DMS153 (cell line): ENCODE measurements at places on chromosomes 2 and 18.

- DNase-seq = no peak
Measured at GRCh38 chr2:119552902-119553301, 8.7 kb downstream of the CFAP221 start.

DNA sequence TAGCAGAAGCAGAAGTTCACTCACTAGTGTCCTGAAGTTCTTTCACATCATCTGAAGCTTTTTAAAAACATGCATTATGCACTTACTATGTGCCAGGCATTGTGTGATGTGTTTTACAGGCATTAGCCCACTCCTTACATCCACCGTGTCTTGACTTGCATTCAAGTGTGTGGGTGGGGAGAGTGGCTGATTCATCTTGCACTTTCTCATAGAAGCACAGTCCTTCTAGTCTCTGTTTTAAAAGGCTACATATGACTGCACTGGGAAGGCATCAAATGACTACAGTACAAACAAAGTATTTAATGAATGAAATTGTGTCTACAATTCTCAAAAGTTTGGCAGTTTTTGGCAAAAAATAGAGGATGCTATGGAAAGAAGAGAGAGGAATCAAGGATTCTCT lies 21.6 kb upstream of the DSC3 start:
- no peak for DNase-seq

GRCh38 chr2:78408795-78409118 lies 616.7 kb upstream of the REG3G start:
- no peak for DNase-seq

DNA sequence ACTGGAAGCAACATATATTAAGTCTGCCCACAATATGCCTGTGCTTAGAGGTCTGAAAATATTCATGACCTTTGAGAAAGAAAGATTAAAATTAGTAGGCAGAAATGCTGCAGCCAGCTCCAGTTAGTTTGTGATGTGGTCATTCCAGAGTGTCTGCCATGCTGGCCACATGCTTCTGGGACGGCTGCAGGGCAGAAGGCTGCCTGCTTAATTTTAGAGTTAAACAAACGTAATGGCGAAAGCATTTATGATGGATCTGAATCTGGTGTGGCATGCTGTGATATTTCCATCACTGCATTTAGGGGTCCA lies 95.4 kb downstream of the FHOD3 start:
- DNase-seq = no peak

DNA sequence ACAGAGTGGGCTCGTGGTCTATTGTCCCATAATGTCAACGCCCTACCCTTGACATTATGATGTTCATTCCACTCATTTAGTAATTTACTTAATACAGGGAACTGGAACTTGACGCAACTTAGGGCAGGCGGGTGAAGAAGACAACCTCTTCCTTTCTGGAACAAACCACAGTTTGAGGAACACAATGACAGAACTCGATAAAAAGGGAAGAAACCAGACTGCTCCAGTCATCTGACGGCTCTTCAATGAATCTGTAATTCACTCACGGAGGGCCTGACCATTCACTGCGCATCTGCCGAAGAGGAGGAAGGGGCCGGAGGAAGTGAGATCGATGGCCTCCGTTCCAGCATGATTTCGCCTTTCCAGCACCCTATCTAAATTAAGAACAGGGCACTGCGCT lies 83.2 kb downstream of the BCL2 start:
- DNase-seq = no peak

DNA sequence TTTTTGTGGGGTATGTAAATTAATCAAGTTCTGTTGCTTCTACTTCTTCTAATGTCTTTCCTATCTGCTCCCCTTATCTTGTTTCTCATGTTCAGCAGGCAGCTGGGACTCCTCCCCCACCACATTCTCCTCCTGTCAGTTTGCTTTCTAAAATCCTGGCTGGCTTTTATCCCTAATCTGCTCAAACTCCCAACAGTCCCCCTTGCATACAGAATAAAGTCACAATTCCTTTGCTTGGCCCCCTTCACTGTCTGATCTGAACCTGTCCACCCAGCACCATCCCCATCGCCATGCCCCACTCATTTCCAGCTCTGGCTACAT lies 2.2 kb downstream of the CFAP221 start:
- no peak for DNase-seq

DNA sequence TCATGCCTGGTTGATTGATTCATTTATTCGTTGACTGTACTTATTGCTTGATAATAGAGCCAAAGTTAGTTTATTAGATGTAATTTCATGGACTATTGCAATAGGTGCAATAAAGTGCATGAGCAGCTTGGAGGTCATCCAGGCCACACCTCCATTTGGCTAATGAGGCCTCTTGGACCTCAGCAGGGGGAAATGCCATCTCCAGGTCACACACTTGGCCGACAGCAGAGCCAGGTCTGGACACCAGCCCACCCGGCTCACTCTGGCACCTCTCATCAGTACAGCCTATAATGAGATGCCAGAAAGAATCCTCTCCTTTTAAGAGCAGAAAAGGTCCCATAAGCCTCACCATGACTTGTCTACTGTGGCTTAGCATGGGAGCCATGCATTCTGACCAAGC lies 71.2 kb upstream of the AFF3 start:
- DNase-seq = no peak

DNA sequence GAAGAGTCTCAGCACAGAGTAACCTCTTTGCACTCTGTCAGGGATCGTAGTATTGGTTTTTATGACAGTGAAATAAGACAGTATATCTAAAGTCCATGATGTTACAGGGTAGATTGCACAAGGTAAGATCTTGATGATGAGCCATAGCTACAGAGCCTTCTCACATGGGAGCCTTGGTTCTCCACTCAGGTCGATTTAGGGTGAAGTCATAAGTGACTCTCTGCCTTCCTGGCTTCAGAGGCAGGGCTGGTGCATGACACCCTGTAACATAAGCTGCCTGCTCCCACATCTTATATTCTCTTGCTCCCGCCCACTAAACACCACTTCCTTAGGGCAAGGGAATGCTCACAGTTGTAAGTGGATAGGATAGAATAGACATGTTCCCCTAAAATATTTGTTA lies 13.3 kb downstream of the DAPL1 start:
- DNase-seq = no peak

- DNase-seq = no peak
Measured at GRCh38 chr2:37149626-37150322, 7.0 kb downstream of the EIF2AK2 start.

DNA sequence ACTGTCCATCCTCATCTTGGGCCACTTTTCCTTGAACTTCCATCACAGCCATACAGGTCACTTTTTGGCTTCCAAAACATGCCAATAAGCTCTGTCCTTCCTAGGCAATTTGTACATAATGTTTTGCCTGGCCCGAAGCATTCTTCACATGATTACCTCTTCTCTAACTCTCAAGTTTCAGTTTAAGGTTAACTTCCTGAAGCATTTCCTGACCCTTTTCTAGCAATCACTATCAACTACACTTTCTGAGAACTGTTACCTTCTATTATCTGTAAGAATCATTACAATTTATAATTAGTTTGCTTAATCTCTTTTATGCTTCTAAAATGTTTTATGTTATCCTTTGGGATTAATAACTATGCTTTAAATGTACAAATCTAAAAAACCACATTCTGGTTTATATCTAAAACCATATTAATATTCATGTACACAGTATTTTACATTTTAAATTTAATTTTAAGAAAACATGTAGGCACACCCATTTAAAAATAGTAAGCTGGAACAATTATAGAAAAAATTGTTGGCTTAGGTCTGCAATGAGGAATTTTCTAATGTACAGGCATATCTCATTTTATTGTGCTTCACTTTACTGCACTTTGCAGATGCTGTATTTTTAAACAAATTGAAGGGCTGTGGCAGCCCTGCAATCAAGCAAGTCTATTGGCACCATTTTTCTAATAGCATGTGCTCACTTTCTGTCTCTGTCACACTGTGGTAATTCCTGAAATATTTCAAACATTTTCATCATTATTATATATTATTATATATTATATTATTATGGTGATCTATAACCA lies 76.4 kb downstream of the C2orf74 start:
- DNase-seq = no peak

- no peak for DNase-seq
Measured at GRCh38 chr18:3867864-3868311, 417.9 kb downstream of the TGIF1 start.

DNA sequence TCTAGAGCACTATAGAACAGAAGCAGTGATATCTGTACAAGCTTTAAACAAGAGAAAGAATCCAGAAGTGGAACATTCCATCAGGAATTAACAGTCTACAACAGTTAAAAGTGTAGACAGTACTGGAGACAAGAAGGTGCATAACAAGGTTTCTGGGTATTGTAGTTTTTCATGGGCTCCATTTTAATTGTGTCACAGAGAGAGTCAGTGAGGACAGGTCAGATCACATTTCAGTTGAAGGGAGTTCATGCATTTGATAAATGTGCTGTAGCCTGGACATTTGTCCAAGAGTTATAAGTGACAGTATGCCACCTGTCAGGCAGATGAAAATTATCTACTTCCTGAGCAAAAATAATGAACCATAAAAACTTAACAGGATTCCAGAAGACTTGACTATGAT lies 328.6 kb downstream of the CNTNAP5 start:
- DNase-seq = no peak

DNA sequence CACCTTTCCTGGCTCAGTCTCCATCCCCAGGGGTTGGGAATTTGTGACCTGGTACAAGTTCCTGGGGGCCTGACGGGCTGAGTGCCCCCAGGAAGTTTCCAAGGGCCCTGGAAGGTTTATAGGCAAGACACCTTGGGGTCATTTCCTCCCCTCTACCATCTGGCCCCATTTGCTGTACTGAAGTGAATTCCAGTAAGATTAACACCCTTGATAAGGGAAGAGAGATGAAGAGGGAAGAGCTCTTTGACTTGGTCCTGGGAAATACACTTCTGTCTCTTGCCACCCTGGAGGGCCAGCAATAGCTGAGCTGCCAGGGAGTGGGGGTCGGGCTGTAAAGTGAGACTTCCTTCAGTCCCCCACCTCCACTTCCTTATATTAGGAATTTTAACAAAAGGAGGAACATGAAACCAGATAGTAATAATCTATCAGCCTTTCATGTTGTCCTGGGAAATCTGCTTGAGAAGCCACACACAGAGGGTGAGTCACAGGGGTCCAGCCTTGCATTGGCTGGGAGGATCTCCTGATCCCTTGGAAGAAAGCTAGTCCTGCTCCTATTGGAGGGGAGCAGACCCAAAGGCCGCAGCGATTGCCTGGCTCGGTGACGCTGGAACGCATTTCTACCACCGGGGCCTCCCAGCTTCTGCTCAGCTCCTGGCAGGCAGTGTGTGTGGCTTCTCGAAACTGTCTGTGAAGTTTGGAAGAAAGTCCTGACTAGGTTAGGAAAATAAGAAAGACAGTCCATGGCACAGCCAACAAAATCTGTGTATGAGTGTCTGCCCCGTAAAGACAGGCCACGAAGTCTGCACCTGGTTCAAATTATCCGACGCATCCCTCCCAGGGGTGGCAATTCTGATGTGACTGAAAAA lies 87.3 kb downstream of the ACAA2 start:
- no peak for DNase-seq

DNA sequence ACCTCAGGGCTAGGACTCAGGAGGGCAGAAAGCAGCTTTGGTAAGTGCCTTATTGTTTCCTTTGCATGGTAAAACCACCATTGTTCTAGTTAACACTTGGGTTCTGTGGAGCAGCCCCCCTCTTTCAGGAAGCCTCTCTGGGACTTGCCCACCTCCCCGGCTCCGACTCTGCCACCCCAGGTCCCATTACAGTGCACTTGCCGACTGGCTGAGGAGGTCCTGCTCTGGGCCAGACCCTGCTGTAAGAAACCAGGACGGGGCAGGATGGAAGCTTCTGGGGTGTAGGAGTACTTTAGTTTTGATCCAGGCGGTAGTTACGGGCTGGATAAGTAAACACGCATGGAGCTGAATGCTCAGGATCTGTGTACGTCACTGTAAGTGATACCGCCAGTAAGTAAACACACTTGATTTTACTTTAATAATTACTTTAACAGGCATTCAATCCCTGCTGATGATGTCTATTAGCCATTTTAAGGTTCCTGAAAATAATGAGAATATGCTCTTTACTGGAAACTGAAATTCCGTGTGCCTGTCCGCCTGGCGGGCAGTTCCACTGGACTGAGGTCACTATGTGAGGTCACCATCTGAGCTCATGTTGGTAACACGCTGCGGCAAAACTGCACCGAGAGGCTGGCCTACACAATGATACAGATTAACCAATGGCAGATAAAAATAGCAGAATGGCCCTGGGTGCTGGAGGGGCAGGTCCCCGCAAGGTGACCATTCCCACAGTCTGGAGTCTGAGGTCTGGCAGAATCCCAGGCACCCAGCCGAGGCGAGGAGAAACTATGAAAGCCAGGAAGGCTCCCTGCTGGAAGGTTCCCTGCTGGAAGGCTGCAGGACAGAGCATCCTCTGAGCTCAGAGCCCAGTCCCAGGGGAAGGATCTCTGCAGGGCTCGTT lies 25.2 kb downstream of the HS1BP3 start:
- DNase-seq = peak; percentile 54

GRCh38 chr2:213068676-213069359 lies 82.6 kb downstream of the IKZF2 start:
- no peak for DNase-seq

GRCh38 chr2:40653829-40654228 lies 201.9 kb upstream of the SLC8A1 start:
- DNase-seq = no peak

- no peak for DNase-seq
Measured at GRCh38 chr2:31187166-31187565, 30.1 kb downstream of the CAPN14 start.

GRCh38 chr2:223868005-223868404 lies 30.6 kb upstream of the AP1S3 start:
- no peak for DNase-seq

DNA sequence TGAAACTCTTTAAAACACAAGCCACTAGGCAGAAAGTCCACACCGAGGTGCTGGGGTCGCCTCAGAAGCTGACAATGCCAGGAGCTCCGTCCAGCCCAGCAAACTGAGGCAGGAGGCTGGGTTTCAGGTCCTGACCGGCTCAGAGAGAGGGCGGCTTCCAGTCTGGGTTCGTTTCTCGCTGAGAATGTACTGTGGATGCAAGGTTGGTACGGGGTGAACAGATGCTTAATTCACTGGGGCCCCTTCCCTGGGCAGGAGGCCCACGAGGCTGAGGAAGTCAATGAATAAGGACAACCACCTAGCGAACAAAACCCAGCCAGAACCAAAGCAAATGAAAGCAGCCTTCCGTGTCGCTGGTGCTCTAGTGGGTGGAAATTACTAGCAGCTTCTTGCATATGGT lies 142.0 kb downstream of the RTP5 start:
- no peak for DNase-seq

GRCh38 chr2:241315879-241316631 lies at the start of gene SEPTIN2:
TSS of gene SEPTIN2 (plus strand) at chr2:241315925. CDS start at chr2:241324233, 8,308 bp downstream.
- no peak for DNase-seq

DNA sequence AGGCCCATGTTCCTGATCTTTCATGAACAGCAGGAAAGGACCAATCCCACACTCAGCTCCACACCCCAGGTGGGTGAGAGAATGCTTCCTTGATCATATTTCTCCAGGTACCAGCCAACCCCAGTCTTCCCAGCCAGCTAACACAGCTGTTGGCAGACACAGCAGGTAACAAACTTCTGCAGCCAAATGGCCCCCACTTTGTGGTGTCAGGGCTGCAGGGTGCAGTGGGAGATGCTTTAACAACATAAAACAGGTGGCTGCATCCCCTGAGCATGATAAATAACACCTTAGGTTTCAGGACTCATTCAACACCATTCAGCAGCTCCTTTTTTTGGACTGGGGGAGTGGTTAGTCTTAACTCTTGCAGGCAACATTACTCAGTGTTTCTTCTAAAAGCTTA lies 76.7 kb upstream of the ACAA2 start:
- DNase-seq = no peak
